ENCODE measurements at places on chromosomes 5 and 9.

- no peak for DNase-seq
Observed at GRCh38 chr5:161167016-161167767, 315.2 kb upstream of the ATP10B start.

DNA sequence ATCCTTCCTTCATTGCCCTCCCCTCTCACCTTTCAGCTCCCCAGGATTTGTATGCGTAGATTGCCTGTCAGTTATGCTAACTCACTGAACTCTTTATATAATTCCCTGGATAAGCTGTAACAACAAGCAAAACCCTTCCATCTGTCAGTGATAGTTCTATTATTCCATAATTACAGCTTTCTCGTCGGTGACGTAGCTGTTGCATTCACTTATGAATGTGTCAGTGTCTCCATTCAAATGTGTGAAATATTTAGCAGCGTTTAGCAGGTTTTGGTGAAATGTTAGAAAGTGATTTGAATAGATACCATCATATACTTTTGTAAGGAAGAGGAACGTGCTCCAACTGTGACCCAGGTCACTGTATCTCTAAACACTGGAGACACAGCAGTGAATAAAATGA lies 45.2 kb downstream of the PIP5K1B start:
- DNase-seq, result no peak

GRCh38 chr9:37511016-37512010 lies 25.6 kb downstream of the POLR1E start:
- no peak for DNase-seq

- no peak for DNase-seq
Observed at GRCh38 chr5:168612123-168612522, 33.0 kb upstream of the PANK3 start.

- no peak for DNase-seq
Observed at GRCh38 chr5:54553659-54554207, 36.2 kb downstream of the SNX18 start.

DNA sequence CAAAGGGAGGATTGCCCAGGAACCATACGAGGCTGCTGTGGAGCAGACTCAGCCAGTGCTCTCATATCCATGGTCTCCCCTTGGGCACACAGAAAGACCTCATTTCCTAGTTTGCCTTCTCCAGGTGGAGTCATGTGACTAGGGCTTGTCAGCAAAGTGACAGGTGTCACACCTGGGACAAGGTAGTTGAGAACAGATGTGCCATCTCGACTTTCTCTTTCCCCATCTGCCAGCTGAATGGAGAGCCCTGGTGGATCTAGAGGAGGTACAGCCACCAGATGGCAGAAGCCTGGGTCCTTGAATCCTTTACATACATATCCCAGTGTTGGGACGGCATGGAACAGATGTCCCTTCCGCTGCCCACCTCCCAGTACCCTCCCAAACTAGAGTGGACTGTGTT lies 42.9 kb upstream of the ALDOB start:
- DNase-seq, result no peak

DNA sequence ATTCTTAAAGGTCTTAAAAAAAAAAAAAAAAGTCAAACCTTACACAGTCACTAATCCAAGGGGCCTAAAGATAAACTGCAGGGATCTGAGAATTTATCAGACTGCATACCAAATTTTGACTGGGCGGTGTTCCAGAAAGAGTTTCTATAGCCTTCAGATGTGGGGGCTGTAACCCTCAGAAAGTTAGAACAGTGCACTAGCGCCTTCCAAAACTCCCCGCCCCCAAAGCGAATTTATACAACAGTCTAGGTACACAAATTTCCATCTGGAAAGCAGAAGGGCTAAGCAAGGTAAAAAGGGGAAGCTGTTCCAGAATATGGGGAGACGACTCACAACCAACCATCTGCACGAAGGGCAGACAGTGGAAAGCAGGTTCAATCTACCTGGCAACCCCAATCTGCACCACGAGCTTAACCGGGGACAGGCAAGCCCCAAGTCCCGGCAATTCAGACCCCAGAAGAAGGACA lies 813 bp downstream of the ERMP1 start:
- DNase-seq, result no peak

- no peak for DNase-seq
Observed at GRCh38 chr5:140015706-140016105, 27.4 kb downstream of the NRG2 start.

GRCh38 chr5:4295663-4296339 lies 700.2 kb downstream of the IRX1 start:
- DNase-seq, result no peak

GRCh38 chr5:66012271-66012670 lies 85.9 kb downstream of the ERBIN start:
- DNase-seq, result no peak

DNA sequence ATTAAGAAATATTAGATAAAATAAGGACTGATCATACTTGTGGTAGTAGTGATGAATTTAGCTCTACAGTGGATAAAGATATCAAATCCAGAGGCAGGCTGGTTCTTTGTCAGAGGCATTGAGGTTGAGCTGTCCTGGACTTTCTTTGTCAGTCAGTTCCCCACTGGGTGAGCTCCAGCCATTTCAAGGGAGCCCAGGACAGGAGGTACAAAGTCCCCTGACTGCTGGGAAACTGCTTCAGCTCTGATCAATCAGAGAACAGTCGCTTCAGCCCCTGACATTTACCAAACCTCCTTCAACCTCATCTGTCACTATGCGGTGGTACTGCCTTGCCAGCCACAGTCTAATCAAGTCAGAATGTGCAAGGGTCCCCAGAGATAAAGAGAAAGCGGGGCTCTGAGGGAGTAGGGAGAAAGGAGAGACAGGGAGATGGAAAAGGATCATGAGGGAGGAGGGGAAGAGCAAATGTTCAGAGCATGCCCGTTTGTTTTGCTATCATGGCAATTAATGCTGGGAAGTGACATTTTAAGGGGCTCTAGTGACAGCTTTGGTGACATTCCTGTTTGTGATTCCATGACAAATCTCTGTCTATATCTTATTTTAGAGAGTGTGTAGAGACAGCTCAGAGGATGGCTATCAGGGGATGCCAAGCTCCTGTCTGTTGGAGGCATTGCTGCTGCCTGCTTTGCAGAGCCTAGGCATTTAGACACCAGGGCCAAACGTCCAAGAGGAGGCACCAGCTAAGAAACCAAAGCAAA lies 223.2 kb downstream of the ASTN2 start:
- no peak for DNase-seq

DNA sequence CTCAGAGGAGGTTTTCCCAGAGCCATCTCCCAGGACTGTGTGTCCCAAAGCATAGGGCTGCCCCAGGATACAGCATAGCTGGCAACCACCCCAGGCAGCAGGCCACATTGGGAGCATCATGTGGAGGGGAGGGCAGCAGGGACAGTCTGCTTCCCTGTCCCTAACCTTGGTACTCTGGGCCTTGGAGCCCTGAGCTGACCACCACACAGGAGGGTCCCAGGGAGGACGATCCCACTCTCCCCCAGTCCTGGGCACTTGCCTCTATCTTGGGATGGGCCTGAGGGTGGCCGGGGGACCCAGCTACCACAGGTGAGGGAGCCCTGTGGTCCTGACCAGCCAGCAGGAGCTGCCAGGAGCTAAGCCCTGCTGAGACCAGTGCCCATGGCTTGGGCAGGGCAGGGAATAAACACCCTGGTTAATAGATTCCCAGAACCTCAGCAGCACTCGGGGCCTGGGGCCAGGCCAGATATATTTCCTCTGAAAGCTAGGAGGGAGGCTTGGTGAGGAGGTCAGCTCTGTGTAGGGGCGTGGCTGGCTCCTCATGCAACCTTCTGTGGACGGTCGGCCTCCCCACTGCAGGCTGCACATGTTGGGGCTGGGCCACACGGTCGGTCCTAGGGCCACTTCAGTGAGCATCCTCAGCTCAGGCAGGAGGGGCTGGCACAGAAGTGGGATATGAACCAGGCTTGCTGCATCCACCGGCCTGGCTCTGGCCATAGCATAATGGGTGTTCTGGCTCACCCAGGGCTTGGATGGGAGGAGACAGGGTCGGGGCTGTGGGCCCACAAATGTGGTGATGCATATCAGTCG lies 4.2 kb downstream of the NINJ1 start:
- no peak for DNase-seq

DNA sequence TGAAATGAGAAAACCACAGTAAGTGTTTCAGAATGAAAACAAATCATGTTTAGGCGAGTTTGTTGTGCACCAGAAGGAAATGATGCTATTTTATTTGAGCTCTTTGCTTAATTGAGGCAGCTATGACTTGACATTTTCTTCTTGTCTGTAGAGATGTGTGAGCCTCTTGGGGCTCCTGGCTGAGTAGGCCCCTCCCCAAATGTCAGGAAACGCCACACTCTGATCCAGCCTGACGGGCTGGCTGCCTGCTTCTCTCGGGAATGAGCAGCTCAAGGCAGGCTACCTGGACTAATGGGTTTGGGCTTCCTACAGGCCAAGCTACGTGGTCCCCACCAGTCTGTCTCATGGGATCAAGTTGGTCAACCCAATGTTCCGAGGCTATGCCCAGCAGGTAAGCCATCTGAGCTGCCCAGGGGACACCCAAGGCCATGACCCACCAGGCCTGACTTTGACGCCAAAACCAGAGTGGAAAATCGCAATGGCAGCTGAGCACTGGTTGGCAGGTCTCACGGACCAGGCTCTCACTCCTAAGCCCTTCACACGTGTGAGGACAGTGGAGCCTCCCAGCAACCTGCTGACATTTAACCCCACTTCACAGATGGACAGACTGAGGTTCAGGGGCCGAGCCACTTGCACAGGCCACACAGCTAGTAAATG lies 29.9 kb downstream of the USP20 start:
- no peak for DNase-seq

DNA sequence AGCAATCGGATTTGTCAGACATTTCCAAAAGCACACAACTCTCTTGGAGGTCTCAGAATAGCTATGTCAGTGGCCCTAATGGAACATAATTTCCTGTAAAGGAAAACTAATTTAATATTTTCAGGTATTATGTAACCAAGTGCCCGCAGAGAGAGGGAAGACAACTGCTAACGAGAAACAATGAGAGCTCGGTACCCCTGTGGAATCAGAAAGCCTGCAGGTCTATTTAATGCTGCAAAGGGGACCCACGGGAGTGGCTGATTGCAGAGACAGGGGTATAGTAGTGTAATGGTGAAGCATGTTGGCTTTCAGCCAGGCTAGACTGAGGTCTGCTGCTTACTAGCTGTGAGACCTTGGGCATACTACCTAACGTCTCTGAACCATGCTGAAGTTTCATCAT lies 508.1 kb upstream of the BRINP1 start:
- DNase-seq, result no peak

DNA sequence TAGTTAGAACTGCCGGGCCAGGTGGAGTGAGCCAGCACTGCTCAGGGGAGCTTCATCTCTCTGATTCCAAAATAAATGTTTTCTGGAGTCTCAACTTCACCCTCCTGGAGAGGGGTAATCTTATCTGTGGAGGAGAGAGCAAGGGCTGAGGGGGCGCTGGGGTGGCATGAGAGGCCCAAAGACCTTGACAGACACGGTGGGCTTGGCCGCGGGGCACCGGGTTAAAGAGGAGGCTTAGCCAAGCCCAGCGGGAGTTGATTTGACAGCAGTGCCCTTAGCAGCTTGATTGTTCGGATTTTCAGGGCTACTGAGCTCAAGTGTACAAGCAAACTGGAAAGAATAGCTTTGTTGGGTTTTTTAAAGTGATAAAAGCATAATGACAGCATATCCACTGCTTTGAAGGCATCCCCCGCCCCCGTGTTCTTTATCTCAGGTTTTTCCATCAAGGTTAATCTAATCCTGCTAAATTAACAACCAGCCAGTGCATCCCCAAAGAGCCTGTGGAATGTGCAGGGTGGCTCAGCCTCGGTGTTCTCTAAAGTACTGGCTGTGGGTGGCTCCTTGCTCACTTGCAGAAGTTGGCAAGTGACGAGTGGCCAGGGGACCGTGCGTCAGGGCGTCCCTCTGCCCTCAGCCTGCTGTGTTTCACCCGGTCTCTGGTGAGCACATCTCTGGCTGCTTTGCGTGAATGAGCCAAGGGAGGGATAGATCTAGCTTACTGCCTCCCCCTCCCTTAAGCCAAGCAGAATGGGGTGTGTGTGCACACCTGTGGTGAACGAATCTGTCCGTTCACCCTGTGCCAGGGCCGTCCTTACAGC lies 5.5 kb downstream of the QRFP start:
- no peak for DNase-seq

Measured in activated CD4-positive, CD25-positive, alpha-beta regulatory T cell treated with anti-CD3 and anti-CD28 coated beads, Interleukin-2, amount 50 U/mL, for 72 hours (primary cell).